ENCODE measurements at places on chromosomes 3 and 15. TPM values are rescaled to one million over a fixed set of nuclear protein-coding genes. Genes with fewer than 3 reads are reported as not detected.

DNA sequence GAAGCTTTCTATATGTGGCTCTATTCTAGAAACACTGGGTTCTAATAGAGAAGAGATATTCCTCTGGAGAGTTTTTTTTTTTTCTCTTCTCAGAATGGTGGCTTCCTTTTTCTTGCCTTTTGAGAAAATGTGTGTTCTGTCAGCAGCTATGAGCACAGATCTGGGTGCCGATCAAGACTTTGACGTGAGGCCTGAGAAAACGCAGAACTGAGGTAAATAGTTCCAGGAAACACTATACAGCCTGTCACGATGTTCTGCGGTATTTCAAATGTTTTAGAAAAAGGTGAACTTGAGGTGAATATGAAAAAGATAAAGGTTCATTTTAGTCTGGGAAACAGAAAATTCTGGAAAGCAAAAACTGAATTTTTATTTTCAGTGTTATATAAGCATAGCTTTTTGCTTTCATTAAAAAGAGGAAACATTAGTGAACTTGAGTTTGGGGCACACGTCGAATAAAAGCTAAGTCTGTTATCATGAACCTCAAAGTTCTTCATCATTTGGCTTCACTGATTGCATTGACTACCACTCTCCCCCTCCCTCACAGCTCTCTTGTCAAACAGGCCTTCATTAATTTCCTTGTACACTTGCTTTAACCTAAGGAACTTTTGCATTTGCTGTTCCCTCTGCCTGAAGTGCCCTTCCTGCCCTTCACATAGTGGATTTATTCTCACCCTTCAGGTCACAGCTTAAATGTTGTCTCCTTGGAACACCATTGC, 265.1 kb downstream of the NFKBIZ start:
- no peak for DNase-seq

DNA sequence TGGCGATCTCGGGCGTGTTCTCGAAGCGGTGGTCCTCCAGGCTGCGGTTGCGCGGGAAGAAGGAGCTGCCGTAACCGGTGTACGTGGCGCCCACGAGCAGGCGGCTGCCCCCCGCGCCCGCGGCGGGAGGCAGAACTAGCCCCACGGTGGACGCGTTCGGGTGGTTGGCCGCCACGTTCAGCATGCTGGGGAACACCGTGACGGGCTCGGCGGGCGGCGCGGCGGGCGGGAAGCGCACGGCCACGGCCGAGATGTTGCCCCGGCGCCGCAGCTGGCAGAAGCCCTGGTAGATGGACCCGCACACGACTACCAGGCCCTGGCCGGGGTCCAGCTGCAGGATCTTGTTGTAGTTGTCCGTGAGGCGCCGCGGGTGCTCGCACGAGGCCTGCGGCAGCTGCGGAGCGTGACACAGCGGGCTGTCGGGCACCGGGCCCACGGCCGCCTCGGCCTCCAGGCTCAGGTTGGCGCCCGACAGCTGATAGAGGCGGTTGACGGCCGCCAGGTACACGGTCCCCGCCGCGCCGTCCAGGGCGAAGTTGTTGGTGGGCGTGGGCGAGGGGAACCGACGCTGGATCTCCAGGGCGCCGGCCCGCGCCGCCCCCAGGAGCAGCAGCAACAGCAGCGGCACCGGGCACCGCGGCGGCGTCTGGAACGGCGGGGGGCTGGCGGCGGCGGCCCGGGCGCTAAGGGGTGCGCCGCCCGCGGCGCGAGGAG, 397 bp downstream of the PLXND1 start:
- DNase-seq = no peak

Gene FANCD2OS
- not detected for polyA plus RNA-seq

DNA sequence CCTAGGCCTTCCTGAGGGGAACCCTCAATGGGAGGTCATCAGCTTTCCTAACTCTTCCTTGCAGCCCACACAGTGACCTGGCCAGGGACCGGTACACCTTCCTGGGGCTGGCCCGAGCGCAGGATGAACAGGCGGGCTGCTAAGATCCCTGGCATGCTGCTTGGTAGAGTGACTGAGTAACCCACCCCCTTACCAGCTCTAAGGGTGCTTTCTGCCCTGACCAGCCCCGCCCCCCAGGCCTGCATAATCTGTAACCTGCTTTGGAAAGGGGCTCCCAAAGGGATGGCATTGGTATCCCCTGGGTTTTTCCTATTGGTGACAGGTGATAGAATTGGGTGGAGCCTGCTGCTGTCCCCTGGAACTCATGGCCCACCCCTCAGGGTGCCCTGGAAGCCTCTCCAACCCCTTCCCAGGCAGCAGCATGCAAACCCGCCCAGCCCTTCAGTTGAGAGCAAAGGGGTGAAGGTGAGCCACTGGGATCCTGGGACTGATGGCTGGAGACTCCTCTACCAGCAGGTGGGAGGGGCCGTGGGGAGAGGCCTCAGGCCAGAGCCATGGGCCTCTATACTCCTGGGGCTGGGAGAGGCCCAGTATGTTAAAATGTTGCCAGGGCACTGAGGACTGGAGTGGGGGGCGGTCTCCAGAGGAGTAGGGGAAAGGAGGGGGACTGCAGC, 11.1 kb upstream of the KIF7 start:
- no peak for DNase-seq

GRCh38 chr15:68594533-68595259, 15.9 kb downstream of the CORO2B start:
- DNase-seq = no peak

- no peak for DNase-seq
Observed at GRCh38 chr3:102571006-102571405, 136.2 kb downstream of the ZPLD1 start.

DNA sequence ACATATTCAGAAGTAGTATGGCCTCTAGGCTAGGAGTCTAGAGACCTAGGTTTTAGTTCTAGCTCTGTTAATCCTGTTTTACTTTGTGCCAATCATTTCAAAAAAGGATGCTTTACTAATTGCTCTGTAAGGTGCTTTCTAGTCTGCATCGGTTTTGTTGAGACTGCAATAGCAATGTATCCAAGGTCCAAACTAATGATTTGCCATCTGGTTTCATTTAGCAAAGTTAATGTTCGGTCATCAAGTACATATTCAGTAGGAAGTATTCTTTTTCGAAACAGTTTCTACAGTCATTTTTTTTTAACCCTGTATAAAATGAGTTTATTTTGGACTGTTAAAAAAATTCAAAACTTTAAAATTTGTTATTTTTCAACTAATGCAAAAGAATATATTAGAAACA, 2.0 kb upstream of the GALK2 start:
- no peak for DNase-seq

GRCh38 chr3:58183891-58184290, 26.9 kb downstream of the DNASE1L3 start:
- no peak for DNase-seq

DNA sequence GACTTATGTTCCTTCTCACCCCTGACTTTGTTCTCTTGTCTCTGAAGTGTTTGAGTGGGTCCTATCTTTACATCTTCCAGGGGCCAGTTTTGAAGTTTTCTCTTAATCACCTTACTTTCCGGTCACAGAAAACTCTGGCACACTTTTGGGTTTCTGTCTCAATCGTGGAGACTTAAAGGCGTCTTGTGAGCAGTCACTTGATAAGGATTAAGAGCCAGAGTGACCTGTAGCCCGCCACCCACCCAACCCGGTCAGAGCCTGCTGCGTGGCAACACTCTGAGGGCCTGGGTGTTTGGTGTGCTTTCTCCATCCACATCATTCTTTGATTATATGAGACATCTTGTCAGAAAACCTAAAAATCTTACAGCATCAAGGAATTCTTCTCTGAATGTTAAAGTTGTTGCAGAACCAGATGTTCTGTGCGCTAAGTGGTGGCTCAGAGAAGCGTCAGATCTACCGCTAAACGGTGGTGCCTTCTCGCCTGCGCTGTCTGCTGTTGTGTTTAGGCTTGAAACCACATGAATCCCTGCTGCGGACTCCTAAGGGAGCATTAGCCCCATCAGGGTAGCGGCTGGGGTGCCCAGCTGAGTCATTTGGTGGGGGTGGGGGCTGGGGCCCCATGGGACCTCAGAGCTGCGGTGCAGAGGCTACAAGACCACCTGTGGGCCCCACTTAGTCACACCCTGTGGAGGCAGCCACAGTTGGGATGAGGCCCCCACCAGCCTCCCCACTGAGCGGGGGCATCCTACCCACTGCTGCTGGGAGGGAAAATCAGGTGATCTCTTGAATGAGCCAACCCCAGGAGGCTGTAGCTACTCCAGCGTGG, 158.7 kb upstream of the BHLHE40 start:
- DNase-seq = no peak

DNA sequence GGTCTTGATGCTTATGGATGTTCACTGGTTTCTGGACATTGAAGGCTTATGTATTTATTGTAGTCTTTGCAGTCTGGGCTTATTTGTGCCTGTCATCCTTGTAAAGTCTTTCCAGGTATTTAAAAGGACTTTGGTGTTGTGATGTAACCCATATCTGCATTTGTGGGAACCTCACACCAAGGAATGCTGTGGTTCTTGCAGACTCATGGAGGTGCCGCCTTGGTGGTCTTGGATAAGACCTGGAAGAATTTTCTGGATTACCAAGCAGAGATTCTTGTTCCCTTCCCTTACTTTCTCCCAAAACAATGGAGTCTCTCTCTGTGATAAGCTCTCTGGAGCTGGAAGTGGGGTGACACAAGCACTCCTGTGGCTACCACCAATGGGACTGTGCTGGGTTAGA, 363.5 kb upstream of the NECTIN3 start:
- no peak for DNase-seq

Gene CHDH
- 9.1 TPM for polyA plus RNA-seq

Gene TTC21A
- polyA plus RNA-seq = 7.3 TPM

GRCh38 chr15:69508659-69509058, 56.0 kb downstream of the RPLP1 start:
- no peak for DNase-seq

Data from right renal cortex interstitium (tissue), 3 donors.